Posterior cingulate gyrus (tissue), 11 donors: ENCODE measurements at places on chromosomes 6 and 20.

- DNase-seq: no peak
Observed at GRCh38 chr6:23784301-23784919, 341.6 kb upstream of the NRSN1 start.

DNA sequence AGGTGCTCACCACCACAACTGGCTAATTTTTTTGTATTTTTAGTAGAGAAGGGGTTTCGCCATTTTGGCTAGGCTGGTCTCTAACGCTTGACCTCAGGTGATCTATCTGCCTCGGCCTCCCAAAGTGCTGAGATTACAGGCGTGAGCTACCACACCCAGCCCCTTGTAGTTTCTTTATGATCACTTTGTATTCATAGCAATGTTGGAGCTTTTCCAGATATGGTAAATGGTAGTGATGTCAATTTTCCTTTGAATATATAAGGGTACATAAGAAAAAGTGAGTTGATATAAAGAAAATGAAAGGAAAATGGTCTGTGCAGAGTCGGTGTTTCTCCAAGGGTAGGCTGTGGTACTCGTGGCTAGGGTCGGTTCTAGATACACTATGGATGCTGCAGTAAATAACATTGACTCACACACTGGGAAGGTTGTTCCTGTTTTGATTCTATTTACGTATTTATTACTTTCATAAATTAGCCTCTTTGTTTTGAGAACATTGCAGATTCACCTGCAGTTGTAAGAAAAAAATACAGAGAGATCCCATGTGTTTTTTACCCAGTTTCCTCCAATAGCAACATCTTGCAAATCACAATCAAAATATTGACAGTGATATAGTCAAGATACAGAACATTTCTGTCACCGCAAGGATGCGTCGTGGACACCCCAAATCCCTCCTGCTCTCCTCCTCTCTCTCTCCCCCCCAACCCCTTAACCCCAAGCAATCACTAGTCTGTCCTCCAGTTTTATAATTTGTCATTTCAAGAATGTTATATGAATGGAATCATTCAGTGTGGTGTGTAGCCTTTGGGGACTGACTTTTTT, 2.5 kb downstream of the ZNF831 start:
- DNase-seq: no peak

GRCh38 chr6:56278171-56278591, 30.8 kb upstream of the COL21A1 start:
- DNase-seq: no peak

- DNase-seq: no peak
Observed at GRCh38 chr20:11675920-11676629, 241.6 kb upstream of the BTBD3 start.

GRCh38 chr6:140237251-140237650, 862.8 kb upstream of the CITED2 start:
- no peak for DNase-seq

DNA sequence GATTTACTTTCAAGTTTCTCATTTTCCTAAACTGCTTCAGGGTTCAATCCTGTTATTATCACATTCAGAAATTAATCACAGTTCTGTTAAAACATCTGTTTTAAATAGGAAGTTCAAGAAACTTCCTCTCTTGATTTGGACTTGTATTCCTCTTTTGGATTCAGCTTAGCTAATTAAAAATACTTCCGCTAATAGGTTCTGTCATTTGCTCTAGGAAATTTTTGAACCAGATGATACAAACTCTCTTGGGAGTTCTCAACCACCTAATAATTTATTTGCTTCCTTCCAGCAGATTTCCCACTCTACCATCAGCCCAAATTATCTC, 15.9 kb upstream of the TMEM30A start:
- no peak for DNase-seq

GRCh38 chr6:28816909-28817807, 106.6 kb downstream of the TRIM27 start:
- no peak for DNase-seq

GRCh38 chr6:17684134-17684533, 22.6 kb downstream of the NUP153 start:
- no peak for DNase-seq
